ENCODE measurements at places on chromosomes 1 and 21.

DNA sequence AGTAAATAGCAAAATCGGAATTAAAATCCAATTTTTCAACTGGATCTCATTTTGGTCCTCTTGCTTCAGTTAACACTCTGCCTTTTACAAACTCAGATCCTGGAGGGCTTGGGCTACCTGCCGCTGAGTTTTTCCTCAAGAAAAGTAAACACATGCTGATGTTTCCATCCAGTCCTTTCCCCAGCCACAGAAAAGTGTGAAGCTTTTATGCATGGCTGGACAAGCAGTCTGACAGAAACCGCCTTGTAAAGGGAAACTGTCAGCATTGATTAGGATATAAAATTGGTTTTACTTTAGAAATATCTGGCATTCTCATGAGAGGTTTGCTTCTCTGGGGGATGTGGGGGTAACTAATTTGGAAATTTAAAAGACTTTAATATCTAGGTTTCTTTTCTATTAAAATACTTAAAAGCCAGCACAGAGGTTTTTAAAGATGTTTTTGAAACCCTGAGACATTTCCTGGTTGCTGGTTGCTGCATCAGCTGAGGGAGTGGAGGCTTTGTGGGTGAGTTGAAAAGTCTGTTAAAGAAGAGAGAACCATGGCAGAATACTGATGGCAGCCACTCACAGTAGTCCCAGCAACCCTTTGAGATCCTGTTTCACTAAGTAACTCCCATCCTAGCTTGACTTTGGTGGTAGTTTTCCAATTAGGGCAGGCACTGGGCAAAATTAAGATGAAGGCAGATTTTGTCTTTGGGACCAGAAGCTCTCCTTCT lies 238.3 kb downstream of the PAPPA2 start:
- DNase-seq = no peak

DNA sequence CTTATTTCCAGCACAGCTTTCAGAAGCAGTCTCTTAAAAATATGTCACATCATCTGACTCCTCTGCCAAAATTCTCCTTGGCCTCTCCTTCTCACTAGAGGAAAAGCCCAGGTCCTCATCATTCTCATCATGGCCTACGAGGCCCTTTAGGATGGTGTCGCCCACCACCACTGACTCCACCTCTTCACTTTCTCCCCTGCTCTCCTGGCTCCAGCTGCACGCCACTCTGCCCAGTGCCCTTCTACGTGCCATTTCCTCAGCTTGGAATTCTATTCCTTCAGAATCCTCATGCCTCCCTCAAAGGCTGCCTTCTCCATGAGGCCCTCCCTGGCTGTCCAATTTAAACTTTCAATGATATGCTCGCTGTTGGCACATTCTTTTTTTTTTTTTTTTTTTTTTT lies 25.3 kb upstream of the BTG2 start:
- peak; percentile 18 for DNase-seq

- no peak for DNase-seq
Observed at GRCh38 chr1:192552760-192553191, 22.8 kb upstream of the RGS1 start.

GRCh38 chr1:50750021-50750619 lies 209.9 kb downstream of the FAF1 start:
- no peak for DNase-seq

DNA sequence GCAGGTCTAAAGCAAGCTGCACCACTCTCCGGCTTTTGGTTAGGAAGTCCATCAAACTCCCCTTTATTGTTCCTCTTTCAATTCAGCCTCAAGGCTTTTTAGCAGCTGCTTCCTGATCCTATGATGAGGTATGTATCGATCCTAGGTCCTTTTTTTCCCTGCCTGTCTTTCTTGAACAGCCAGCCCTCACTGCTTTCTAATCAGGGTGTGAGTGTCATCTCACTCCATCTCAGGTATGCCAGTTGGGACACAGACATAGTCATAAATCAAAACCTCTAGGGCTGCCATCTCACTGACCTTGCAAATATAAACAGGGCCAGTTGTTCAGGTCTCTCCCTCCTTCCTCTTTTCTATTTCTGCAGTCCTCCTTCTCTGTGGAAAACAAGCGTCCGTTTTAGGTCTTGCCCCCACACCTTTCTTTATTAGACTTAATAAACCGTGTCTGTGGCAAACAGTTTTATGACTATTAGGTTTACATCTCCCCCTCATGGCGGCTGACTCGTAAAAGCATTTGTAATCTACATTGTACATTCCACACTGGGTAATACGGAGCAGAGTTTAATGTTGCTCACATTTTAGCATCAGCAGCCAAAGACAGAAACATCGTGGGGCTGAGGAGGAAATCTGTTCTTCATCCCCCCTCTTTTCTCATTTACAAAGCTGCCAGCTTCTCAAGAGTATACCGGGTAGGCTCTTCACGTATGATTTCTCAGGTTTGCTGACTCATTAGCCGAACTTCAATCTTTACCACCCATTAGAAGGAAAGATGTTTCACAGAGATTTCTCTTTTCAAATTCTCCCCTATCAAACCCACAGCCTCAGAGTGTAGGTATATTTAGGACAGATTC lies 11.6 kb downstream of the STYXL2 start:
- no peak for DNase-seq

GRCh38 chr1:67194209-67194863 lies 28.1 kb downstream of the IL23R start:
- DNase-seq = no peak

- no peak for DNase-seq
Observed at GRCh38 chr1:236728752-236729151, 42.5 kb downstream of the ACTN2 start.

- no peak for DNase-seq
Observed at GRCh38 chr1:62082456-62083363, 111.9 kb upstream of the L1TD1 start.
